NCI-H187 (cell line): ENCODE measurements at places on chromosomes 16 and 17.
A peak's percentile ranks its signal among the peaks of the same experiment; 100 is the strongest.

- no peak for DNase-seq
Measured at GRCh38 chr17:5344914-5345313, 62.8 kb downstream of the RABEP1 start.

- DNase-seq: no peak
Measured at GRCh38 chr17:81491181-81491581, 21.4 kb downstream of the ACTG1 start.

- no peak for DNase-seq
Measured at GRCh38 chr16:398561-399339, 1.8 kb downstream of the NME4 start.

GRCh38 chr16:4522051-4522581, 16.5 kb downstream of the CDIP1 start:
- no peak for DNase-seq

GRCh38 chr17:27669850-27670249, 38.9 kb downstream of the LGALS9 start:
- DNase-seq: no peak

- DNase-seq: no peak
Measured at GRCh38 chr17:81665205-81666091, 957 bp downstream of the OXLD1 start.

DNA sequence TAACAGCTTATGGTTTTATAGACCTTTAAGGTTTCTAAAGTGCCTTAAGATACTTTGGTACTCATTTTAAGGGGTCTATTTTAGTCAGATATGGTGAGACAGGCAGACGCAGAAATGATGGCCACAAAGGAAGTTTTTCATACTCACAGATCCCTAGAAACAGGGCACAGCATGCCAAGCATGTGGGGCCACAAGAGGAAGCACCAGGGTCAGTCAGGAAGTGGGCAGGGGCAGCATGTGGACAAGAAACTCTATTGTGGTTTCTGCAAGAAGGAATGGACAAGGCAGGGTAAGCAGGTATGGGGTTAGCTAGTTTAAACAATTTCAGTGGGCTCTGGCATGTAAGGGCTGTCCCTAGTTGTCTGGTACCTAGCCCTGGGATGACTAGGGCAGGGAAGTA, 8.5 kb downstream of the EFCAB3 start:
- no peak for DNase-seq

GRCh38 chr16:30937692-30938091, 11.2 kb upstream of the ORAI3 start:
- DNase-seq: no peak

DNA sequence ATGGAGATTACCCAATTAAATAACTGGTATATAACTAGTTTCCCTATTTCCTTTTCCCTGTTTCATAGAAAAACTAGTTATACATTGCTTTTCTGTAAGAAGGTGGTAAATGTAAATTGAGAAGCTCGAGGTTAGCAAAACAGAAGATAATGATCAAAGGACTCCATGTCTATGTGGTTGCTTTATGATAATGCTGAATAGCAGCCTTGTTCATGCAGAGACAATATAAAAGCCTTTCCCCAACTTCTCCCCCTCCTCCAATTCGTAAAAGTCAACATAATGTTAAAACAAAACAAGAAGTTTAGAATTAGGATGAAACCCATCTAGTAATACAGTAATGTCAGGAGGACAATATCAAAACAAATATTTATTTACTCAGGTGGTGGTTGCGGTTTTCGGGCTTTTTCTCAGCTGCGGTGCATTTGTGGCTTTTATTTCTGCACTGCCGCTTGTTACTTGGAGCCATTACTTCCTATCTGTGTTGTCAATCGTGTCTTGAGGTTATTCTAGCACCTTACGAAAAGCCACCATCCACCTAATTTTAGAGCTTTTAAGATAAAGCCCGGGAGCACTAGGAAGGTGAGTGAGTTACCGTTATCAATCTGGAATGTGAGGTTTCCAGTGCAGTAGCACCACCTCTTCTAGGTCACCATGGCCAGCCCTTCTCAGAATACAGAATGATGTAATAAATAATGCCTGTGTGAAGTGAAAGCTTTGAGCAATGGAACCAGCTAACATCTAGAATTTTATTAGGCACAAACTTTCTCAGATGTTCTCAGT, 297.5 kb downstream of the CDH13 start:
- DNase-seq: no peak

- DNase-seq: no peak
Measured at GRCh38 chr17:72126575-72127486, 6.0 kb downstream of the SOX9 start.

DNA sequence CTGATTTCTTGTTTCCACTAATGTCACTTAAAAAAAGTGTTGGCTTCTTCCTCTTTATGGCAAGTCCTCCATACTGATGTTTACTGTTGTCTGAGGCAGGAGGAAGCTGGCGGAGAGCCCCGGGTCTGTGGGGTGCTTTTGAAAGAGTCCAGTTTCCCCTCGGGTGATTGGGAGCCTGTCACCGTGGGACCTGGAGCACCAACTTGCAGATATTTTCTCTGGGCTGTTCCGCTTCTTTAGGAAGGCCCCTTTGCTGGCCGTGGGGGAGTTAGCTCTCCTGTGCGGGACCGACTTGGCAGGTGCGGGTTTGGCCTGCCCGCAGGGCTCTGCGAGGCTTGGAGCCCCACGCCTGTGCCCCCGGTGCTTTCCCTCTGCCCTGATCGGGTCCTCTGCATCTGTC, 3.1 kb downstream of the BANP start:
- DNase-seq: no peak

GRCh38 chr17:58822148-58823050, 66.7 kb downstream of the PPM1E start:
- no peak for DNase-seq

DNA sequence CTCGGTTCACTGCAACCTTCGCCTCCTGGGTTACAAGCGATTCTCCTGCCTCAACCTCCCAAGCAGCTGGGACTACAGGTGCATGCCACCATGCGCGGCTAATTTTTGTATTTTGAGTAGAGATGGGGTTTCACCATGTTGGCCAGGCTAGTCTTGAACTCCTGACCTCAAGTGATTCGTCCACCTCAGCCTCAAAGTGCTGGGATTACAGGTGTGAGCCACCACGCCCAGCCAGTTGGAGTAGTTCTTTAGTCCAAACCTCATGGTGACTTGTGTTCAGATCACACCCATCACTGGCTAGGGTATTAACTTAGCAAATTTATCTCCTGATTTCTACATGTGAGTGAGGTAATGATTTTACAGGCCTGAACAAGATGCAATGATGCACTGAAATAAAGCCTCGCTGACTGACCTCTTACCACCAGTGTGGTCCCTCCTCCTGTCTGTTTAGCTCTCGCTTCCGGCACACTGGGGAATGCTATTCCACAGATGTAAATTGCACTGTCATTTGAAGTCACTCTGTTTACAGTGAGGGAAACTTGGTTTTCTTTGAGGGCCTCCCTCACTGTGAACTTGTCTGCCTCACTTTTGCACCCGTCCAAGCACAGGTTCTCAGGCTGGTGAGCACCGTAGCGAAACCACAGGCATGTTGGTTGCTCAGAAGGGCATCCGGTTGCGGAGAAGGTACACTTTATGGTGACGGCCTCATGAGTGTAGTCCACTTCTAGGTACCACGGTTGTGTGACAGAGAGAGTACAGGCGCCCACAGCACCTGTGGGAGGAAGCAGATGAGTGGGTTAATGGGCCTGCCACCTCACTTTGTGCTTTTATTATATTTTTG, 5.5 kb downstream of the IGSF6 start:
- DNase-seq: no peak

DNA sequence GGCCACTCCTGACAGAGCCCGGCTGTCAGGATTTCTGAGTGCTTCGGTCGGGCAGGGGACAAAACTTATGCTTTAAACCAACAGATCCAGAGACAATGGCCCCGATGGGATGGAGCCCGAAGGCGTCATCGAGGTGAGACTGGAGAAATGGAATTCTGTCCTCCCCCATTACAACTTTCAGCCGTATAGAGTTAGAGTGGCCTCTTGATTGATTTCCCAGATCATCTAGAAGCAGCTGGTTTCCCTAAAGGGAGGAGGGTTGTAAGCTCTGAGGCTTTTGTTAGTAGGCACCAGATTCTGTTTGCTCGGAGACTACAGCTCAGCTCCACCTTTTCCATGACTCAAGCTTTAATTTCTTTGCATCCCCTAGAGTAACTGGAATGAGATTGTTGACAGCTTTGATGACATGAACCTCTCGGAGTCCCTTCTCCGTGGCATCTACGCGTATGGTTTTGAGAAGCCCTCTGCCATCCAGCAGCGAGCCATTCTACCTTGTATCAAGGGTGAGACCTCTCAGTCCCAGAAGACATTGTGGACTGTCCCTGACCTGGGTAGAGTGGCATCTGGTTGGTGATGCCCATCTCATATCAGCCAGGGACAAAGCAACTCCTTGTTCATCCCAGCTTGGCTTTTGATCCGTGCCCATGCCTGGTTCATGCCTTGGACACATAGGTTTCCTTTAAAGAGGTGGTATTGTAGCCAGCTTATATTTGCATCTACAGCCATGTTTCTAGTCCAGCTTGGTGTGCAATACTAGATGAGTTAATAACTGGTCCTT, 5.1 kb upstream of the CD68 start:
- DNase-seq: no peak

DNA sequence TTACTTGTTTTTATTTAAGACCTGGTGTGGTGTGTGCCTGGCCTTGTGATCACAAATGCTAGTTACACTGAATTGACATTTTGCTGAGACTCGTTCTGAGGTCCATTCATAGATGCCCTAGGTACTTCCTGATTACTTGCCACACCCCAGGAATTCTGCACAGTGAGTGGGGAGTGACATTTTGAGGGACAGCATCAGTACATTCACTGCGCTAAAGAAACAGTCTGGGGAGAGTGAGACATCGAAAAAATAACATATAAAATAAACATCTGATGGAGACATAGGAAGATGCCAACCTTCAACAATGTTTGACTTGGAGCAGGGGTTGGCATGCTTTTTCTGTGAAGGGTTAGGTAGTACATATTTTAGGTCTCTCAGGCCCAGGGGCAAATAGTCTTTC, 30.4 kb downstream of the ABCC1 start:
- DNase-seq: no peak

DNA sequence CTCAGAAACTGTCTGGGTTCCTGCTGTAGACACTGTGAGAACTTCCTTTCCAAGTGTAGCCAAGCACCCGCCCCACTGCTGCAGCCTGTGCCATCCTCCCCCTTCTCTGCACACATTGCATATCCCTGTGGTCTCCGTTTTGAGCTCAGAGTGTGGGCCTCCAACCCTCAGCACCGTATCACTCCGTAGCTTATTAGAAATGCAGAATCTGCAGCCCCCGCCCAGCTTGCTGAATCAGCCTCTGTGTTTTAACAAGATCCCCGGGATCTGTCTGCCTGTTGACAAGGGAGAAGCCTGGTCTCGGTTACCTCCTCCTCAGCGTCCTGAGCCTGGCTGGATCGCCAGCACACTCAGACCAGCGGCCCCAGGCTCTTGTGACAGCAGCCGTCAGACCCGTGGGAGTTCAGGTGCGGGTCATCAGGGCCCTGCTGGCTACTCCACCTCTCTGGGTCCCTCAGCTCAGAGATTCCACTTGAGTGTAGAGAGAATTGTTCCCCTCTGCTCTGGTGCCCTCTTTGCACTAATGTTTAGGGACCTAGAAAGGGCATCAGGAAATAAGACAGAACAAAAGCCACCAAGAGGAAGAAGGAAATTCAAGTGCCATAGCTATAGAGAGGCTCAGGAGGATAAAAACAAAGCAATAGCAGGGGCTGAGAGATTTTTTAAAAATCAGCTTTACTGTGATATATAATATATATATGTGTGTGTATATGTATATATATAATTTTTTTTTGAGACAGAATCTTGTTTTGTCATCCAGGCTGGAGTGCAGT, 92.3 kb downstream of the PITPNC1 start:
- no peak for DNase-seq

DNA sequence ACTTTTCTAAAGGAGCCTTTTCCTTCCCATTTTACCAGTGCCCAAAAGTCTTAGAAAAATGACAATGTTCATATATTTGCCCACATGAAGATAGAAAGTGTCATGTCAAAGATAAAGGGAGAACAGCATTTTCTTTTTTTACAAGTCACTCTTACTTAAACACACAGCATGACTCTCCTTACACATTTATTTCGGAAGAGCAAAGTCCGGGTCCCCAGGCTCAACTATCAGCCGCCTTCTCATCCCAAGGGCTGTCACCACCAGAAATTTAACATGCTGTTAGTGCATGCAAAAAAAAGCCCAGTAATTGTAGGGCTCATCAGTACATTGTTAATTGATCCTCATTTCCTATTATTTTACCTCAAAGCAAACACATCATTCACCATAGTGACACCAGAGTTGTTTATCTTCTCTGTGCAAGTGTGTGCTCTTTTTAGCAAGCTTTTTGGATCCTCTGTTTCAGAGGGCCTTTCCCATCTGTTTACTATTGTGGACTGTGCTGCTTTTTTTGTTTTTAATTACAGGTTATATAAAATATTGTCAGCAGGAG, 560.3 kb downstream of the WWOX start:
- no peak for DNase-seq

DNA sequence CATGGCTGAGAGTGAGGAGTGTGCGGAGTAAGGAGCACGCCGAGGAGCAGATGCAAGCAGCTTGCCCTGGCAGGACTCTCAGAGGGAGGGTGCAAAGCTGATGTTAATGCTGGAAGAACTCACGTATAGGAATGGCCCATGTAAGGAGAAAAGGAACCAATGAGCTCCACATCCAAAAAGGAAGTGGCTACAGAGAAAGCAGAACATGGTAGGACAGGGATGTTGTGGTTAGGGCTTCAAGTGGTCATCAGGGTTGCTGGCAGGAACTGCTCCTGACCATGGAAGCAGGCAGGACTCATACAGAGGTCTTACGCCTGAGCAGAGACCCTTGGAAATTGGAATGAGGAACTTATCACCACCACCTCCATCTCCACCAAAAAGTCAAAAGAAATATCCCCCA, 5.2 kb downstream of the MYO1D start:
- DNase-seq: no peak

GRCh38 chr16:58016840-58017446, 8.6 kb upstream of the MMP15 start:
- no peak for DNase-seq

- DNase-seq: no peak
Measured at GRCh38 chr16:22360963-22361659, 13.3 kb downstream of the CDR2 start.

- no peak for DNase-seq
Measured at GRCh38 chr17:8785547-8786413, 13.4 kb downstream of the MFSD6L start.

- DNase-seq: no peak
Measured at GRCh38 chr17:74647871-74648672, 24.5 kb upstream of the CD300E start.

- peak; percentile 78 for DNase-seq
Measured at GRCh38 chr17:7857713-7858521, at the start of gene CYB5D1. Gene CYB5D1 (plus strand): TSS chr17:7858003. CDS start chr17:7858135, 132 bp downstream.

- peak; percentile 51 for DNase-seq
Measured at GRCh38 chr16:68704232-68704867, 32.7 kb upstream of the CDH1 start.

DNA sequence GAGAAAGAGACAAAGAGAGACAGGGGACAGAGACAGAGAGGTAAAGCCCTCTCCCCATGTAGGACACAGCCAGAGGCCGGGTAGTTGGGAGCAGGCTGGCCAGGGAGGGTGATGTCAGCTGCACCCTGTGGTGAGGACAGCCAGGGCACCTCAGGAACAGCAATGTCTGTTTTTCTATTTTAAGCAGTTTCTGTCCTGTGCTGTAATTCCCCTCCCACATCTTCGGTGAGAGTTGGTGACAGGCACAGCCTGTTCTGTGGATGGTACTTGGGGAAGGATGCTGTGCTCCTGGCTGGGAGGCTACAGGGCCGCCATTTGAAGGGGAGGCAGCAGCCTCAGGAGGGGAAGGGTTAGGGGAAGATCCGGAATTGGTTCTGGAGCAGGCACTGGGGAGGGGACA, 163.5 kb downstream of the SDK2 start:
- DNase-seq: no peak

GRCh38 chr16:12800817-12801216, 2.9 kb downstream of the CPPED1 start:
- no peak for DNase-seq

GRCh38 chr17:42564815-42565522, 1.9 kb upstream of the MLX start:
- no peak for DNase-seq
